ENCODE measurements at places on chromosomes 5 and 9.

GRCh38 chr5:132776131-132776937 lies 705 bp downstream of the SEPTIN8 start:
- DNase-seq, result no peak

DNA sequence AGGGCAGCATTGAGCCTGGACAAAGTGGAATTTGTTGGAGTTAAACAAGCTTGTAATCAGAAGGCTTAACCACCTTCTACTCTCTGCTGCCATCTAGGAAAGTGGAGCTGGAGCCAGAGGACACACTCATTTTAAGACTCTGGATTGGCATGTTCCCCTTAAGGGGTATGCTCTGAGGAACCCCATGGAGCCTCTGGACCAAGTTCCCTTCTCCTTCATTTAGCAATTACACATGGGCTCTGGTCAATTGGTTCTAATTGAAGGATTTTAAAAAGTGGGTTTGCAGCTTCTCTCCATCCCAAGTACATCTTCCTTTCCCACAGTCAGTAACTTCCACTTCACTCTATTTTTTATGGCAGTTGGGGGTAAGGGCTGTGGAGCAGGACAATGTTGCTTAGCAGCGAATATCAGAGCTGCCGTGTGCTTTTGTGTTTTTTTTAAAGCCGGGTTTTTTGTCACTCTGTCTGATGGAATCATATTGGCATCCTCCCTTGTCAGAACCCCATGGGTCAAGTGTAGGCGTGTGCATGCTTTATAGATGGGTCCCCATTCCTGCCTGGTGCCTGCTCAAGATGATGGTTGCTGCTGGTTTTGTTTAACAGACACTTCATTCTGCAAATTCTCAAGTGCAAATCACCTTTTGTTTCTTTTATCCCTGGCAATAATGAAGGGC lies 330.7 kb upstream of the ADAMTSL1 start:
- no peak for DNase-seq

DNA sequence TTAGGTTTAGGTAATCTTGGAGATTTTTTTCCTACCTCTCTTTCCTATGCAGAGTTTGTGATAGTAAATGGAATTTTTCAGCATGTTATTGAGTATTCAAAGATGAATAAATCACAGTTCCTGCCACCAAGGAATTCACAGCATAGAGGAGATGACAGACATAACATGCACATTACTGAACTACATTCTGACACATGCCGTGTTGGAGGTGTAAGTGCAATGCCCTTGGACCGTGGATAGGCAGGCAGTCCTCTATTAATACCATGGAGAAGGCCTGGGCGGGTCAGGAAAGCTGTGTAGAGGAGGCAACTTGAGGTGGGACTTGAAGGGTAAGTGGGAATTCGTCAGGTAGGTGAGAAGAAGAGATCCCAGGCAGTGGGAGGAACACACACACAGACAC lies 43.9 kb downstream of the MCCC2 start:
- no peak for DNase-seq

DNA sequence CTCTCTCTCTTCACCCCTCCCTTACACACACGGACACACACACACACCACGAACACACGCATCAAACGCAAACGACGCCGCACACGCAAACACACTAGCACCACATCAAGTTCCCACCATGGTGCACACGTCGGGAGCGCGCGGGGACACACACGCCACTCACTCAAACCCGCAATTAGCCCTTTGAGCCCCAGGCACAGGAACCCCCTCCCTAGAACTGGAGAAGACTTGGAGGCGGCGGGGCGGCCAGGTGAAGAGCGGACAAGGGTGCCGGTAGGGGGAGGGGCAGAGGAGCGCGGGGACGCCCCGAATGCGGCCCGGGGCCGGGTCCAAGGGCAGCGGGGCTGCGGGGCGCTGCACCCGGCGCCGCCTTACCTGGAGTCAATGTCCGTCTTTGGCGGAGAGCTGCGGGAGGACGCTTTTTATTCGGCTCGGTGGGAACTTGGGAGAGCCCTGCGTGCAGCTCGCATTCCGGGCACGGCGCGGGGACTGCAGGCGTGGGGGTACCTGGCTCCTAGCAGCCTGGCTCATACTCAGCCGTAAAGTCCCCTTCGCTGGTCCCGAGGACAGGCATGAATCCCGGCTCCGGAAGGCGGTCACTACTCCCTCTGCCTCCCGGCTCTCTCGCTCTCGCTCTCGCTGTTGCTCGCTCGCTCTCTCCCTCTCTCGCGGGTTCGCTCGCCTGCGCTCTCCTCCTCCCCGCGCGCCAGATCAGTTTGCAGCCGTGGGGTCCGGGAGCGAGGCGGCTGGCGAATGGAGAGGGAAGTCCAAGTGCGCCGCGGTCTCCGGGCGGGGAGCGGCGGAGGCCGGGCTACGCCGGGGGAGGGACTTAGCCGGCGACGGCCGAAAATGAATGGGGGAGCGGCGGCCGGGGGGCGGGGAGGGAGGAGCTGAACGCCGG lies at the start of gene BRINP1:
BRINP1 (minus strand) TSS at position 755 of the 901 bp plus-strand sequence. CDS start 56,080 bp downstream, outside the sequence.
- DNase-seq, result peak; percentile 52

DNA sequence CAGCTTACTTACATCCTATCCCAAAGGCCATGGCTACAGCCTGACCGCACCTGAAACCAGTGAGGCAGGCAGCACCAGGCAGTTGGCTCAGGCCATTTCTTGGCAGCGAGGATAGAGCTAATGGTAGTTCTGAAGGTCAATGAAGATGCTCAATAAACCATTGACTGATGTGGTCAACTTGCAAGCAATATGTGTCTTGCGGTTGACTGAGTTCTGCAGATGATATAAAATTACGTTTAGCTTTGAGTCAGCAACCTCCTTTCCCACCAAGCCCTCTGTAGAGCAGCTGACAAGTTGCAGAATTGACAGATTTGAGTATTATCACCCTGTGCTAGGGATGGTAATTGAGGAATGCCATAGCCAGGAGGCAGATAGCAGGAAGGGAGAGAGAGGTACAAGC lies 189.0 kb upstream of the PUM3 start:
- DNase-seq, result no peak

GRCh38 chr9:13447843-13448422 lies 168.4 kb upstream of the MPDZ start:
- no peak for DNase-seq

GRCh38 chr5:95022967-95023695 lies 261.8 kb downstream of the MCTP1 start:
- no peak for DNase-seq

DNA sequence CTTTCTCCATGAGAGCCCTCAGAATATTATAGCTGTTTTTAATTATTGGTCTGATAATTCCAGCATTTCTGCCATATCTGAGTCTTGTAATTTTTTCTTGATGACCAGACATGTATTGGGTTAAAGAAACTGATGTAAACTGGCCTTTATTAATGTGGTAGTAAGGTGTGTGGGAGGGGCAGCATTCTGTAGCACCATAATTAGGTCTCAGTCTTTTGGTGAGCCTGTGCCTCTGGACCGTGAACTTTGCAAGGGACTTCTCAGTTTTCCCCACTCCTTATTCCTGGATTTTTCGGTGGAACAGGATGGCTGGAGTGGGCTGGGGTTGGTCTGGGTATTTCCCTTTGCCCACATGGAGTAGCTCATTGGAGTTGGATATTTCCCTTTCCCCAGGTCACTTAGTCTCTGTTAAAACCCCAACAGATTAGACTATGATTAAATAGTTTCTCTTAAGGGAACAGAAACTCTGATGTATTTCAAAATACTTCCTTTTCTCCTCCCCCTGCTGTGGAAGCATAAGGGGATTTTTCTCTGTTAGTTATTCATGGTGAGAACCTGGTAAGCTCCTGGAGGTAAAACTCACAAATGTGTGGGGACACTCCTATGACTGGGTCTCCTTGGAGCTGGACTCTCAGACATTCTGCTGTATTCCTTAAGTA lies 52.4 kb downstream of the FSD1L start:
- DNase-seq, result no peak

DNA sequence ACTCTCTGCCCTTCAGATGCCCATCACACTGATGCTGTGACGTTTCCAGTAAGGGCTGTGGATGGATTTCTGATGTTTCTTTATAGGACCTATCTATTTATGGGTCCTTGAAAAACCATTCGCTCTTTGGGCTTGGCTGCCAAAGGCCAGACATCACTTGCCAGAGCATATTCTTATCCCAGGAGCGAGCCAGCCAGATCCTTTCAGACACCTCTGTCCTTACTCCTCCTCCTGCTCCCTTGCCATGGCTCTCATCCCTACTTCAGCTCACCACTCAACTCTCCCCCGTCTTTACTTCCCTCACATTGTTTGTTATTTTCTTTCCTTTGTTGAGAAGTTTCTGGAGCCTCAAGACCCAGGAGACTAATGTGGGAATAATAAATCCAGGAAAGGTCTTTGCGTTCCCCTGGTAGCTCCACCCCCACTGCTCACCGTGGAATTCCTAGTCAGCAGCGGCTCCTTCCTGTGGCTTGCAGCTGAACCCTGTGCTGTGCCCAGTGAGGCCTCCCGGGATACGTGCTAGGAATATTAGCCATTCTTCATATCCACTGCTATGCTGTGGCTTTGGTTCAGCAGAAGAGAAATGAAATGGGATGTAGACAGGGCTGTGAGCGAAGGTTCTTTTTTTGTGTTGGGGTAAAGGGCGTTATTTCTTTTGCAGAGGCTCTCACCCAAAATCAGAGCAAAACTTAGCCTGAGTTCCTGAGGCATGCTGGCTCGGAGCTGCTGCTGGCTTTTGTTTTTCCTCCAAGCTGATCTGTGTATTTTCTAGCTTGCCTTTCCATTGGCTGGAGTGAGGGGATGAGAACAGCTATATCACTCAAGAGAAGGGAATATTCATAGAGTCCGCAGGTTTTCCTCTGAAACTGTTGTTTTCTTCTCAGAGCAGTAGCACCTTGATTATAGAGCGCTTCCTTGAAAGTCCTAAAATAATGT lies 171.1 kb downstream of the SAXO1 start:
- DNase-seq, result no peak

GRCh38 chr9:108889649-108890067 lies 27.6 kb downstream of the ACTL7A start:
- no peak for DNase-seq

DNA sequence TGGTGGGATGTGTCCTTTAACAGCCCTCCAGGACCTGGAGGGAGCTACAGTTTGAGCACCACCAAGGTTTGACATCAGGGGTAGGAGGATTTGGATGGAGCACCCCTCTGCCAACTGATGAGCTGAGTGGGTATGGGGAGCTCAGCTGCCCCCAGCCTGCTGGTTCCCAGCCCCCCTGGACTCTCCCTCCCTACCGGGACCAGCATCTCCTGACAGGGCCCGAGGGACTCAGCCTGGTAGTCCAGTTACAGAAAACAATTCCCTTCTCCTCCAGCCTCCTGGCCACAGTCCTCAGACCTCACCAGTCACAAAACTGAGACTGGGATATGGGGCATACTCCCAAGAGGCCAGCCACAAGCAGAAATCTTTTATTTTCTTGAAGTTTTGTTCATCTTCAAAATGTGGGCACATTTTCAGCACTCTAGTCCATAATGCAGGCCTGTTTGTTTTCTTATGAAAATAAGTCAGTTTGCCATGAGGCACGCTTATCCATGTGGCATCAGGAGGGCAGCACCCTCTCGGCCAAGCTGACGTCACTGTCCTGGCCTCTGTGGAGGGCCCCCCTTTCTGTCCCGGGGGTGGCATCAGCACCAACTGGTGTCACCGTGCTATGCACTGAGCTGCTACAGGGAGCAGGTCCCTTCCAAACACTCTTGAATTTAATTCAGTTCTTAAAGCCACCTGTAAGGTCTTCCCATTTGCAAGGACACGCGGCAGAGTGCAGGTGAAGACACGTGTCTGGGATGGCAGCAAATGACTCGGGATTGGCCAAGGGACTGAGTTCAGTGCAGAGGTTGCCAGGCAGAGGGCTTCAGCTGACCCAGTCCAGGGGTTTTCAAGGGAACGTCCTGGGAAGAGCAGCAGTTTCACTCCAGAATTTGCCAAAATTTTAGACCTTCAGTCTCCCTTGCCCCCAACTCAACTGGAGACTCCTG lies 187.6 kb downstream of the GADD45G start:
- DNase-seq, result no peak

- DNase-seq, result no peak
Observed at GRCh38 chr5:178883815-178884430, 11.8 kb upstream of the ZFP2 start.

- DNase-seq, result no peak
Observed at GRCh38 chr5:130912088-130912487, 253.0 kb downstream of the HINT1 start.

DNA sequence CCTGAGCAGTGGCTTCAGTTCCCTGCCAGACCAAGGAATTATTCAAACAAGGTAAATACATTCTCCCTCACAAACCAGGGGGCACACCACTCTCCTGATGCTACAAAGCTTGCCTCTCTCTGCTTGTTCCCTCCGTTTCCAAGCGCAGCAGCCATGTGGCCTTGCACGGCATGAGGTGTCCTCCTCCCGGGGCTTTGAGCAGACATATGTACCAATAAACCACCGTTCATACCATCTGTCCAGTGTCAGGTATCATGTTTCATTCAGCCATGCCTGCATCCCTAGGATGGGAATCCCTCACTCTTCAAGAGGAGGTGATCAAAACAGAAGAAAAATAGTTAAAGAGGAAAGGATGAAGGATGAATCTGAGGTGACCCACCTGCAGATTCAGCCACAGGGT lies 282.7 kb downstream of the ENC1 start:
- DNase-seq, result no peak

- DNase-seq, result peak; percentile 84
Observed at GRCh38 chr5:16736158-16736995, 119.6 kb upstream of the RETREG1 start.

GRCh38 chr5:178074266-178074952 lies 38.9 kb upstream of the N4BP3 start:
- DNase-seq, result no peak

GRCh38 chr9:114389612-114390368 lies 2.0 kb upstream of the AKNA start:
- DNase-seq, result no peak

DNA sequence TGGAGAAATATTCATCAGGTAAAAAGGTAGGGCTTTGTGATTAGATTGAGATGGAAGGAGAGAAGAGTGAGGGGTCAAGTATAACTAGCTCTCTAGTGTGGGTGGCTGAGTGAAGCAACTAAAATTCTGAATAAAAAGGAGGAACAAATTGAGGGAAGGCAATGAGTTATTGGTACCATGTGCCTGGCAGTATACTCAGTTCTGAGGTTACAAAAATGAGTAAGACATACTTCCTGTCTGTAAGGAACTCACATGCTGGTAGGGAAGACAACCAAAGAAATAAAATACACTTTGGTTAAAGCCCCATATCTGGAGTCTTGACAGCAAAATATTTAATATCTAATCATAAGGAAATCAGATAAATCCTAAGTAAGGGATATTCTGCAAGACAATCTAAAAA lies 476.8 kb upstream of the C9orf72 start:
- no peak for DNase-seq

Measured in breast epithelium (tissue), 4 donors.